T-cell (primary cell): ENCODE measurements at places on chromosomes 3 and 15.

DNA sequence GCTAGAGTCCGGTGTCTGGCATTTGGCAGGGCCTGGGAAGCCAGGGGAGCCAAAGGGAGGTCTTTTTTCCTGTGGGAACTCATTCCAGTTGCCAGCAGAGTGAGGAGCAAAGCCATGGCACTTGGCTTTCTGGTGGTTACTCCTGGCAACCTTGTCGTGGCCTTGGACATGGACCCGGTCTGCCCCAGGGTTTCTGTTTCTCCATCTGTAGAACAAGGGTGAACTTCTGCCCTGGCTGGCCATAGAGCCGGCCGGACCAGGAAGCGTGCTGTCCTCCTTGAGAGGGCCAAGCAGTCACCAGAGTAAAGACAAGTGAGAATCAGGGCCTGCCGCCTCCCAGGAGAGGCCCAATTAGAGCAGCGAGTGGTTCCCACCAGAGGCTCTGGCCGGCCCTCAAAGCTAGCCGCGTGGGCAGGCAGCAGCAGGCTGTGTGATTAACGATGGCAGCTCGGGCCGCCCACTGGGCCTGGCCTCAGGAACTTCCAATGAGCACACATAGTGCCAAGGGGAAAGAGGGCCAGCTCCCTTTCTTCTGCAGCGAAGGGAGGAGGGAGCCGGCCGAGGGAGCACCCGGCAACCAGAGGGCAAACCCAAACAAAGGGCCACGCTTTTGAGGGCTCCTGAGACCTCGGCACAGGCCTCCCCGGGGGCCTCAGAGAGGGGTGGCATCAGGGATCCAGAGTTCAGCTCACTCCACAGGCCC, 29.1 kb upstream of the ELP6 start:
- no peak for DNase-seq

DNA sequence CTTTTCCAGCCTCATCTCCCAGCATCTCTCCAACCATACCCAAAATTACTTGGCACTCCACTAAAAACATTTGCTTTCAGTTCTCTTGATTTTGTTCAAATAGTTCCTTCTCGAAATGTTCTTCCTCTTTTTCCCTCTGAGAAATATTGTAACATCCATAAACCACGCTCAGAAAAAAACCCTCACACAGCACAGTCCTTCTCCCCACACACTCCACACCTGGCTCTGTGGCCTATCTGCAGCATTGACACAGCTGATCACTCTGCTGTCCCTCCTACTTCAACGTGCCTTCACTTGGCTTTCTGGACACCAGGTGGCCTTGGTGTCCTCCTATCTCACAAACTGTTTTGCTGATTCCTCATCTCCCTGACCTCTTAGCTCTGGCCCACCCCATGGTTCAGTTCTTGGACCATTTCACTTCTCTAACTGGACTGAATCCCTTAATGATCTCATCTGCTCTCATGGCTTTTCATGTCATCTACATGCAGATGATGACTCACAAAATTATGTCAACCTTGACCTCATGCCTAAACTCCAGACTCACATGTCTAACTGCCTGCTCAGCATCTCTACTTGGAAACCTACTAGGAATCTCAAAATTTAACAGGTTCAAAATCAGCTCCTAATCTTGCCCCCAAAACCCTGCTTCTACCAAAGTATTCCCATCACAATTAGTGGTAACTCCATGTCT, 93.3 kb downstream of the TRIM42 start:
- no peak for DNase-seq

- no peak for DNase-seq
Observed at GRCh38 chr3:189372243-189372642, 200.5 kb downstream of the TPRG1 start.

DNA sequence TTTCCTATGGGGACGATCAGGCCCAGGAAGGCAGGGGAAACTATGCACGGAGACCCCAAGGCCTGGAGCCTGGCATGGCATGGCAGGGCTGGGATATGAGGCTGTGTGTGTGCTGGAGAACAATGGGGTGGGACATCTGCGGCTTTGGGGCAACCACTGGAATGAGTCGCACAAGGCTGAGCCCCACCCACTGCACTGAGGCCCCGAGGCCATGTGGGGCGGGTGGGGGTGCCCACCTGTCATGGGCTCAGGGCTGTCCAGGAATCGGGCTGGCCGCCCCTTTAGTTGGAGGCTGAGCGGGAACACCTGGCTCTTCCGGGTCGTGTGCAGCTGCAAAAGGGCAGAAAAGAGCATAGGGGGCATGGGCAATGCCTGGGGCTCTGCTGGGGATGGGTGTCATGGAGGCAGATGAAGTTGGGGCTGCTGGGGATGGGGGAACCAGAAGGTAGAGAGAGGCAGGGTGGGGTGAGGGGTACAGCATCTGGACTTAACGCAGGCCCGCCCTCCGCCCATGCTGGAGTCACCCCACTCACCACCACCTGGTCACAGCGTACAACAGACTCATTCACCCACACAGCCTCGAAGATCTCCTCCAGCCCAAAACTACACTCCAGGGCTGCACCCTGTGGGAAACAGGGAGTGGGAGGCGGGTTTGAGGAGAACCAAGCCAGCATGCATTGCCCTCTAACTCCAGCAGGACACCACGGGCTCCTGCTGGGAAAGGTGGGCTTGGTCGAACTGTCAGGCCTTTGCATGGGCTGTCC, 31.1 kb downstream of the PLXND1 start:
- DNase-seq = no peak

DNA sequence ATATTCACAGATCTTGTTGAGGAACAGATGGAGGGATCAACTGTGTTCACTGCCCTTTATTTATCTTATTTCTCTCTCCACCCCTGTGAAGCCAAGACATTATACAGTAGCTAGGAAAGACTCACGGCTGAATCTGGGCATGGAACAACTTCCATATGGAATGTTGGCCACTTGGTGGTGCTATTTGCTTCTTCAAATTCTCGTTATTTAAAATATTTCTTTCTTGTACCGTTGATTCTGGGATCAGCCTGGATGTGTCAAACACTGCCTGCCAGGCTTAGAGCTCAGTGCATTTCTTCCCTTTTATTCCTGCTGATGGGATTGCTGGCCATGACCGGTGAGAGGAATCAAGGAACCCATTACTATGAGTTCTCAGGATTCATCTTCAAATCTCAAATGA, 17.5 kb upstream of the GASK1A start:
- DNase-seq = peak; percentile 10

DNA sequence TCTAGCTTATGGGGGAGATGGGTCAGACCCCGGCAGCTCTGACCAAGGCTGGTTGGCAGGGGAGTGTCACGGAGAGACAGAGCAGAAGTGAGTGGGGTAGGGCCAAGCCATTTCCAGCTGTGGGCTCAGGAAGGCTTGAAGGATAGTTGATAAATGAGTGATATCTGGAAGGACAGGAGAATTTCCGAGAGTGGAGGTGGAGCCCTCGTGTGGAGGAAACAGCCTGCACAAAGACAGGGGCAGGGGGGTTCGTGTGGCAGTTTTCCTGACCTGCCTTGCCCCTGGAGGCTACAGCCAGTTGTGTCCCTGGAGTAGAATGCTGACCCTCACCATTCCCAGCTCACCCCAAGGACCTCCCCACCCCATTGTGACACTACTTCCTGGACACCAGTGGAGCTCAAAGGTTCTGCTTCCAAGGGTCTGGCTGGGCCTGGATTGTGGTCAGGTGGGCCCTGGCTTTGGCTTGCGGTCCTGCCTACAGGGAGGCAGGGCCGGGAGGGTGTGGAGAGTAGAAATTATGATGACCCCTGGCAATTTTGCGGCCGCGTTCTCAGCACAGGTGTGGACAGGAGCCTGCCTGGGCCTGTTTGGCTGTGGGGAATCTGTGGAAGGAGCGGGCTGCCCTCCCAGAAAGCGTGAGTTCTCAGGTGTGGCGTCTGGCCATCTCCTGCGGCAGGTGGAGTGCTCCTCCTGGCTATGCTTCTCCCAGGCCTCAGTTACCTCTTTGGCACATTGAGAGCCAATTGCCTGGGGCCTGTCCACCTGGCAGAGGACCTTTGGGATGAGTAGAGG, at the start of gene SLC22A14:
Gene SLC22A14, plus strand, starts transcription at position 400 of the 792 bp plus-strand sequence. CDS start 23,733 bp downstream, outside the sequence.
- DNase-seq = no peak

GRCh38 chr3:35565048-35565447, 74.3 kb upstream of the ARPP21 start:
- DNase-seq = no peak

DNA sequence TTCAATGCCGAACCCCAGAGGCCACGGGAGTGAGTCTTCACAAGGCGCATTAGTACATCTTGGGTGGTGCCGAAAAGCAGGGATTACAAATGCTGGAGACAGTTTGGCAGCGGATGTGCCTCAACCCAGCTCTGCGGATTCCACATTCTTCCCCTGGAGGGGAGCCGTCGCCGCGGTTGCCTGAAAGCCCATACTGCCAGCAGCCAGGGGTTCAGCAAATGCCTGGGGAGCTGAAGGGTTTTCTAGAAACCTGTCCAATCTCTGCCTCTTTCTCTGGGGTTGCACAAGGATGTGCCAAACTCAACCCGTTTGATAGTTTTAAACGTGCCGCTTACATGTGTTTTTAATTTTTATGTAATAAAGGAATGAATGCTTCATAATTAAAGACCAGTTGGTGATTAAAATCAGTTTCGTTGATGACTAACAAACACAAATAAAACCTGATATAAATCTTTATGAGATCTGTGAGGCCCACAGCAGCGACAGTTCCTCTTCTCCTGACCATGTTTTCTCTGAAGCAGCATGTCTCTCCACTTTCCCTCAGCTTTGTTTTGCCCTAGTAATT, 74.6 kb upstream of the LEKR1 start:
- DNase-seq = no peak

DNA sequence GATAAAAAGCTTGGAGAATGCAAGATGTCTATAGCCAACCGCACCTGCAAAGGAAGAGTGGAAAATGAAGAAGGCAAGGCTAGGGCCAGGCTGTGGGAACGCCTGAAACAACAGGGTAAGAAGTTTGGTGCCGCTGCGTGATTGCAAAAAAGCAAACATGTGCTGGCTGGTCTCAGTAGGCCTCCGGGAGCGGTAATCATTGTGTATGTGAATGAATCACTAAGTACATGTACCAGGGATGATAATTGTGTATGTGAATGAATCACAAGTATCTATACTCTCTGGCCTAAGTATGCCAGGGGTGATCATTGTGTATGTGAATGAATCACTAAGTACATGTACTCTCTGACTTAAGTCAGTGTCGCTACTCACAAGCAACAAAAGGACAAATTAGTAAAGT, 40.3 kb upstream of the PARL start:
- DNase-seq = no peak

DNA sequence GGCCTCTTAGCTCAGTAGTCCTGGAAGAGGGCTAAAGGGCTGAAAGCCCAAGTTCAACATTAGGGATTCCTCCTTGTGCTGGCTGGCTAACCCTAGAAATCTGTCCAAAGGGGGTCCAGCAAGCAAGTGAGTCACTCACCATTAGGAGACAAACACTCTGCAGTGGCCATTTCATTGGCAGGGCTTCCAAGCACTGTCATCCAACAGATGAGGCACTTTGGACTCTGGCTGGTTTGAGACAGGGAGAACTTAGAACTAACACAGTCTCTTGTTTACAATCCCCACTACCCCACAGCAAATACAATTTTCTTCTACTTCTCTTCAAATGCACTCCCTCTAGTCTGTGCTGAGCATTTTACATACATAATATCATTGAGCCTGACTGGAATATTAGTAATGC, 10.1 kb upstream of the WNT5A start:
- no peak for DNase-seq

DNA sequence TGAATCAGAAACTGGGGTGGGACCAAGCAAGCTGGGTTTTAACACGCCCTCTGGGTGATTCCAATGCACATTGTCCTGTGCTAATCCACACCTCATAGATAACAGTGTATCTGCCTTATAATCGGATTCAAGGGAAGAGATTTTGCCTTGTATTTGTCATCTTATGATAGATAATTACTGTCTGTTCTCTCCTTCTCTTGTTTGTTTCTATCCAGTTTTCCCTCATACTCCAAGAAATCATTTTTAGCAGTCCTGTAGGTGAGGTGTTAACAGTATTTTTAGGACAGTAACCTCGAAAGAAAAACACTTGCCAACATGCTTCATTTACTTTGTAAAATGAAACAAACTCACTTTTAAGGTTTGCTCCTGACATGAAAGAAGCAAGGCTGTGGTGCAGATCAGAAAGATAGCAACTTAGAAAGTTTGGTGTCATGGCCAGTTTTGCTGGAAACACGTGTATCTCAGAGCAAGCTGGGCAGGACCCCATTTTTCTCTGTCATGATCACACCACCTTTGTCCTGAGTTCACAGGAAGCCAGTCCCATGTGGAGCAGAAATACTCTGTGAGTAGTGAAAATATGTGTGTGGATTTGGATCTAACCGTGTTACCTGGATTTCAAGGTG, 72.6 kb downstream of the TRAK1 start:
- DNase-seq = no peak

DNA sequence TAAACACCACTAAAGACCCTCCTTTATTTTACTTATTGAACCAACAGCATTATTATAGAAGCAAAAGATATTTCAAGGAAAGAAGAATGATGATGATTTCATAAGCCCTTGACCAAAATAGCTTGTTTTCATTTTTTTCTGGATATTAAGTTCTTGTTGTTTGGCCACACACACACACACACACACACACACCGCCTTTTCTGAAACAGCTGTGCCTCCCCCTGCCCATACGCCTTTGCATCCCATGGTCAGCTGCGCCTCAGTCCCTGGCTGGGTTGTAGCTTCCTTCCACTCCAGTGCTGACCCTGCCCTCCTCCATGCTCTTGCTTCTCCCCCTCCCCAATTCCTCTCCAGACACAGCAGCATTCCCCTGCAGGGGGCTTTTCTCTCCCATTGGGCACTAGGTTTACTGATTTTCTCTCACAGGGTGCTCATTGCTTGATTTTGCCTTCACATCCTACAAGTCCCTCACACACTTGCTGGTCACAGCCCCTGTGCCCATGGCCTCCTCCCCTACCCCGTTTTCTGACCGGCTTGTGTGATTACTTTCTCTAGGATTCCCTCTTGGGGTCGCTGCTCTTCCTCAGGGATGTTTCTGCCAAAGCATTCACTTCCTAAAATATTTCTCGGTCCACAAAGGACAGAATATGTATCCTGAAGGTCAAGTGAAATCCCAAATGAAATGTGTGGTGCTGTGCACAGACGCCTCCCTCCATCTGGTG, 18.4 kb downstream of the MESP1 start:
- DNase-seq = no peak

- no peak for DNase-seq
Observed at GRCh38 chr3:42710323-42711021, 7.9 kb upstream of the HHATL start.

- no peak for DNase-seq
Observed at GRCh38 chr3:56124546-56124945, 343.7 kb downstream of the ERC2 start.

DNA sequence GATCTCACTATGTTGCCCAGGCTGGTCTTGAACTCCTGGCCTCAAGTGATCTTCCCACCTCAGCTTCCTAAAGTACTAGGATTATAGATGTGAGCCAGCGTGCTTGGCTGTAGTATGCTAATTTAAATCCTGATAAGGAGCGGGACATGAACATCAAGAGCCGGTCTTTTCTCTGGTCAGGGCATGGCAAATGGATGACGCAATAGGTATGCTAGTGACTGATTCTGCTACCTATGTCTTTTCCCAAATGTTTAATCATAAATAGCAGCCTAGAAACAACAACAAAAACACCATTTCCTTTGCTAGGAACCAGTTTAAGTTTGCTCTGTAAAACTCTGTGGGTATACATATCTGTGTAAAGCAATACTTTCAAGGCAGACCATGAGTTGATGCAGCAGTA, 64.7 kb downstream of the STARD9 start:
- no peak for DNase-seq

- no peak for DNase-seq
Observed at GRCh38 chr3:55006244-55006676, 78.4 kb upstream of the LRTM1 start.
